ENCODE measurements at places on chromosomes 16 and 17.

DNA sequence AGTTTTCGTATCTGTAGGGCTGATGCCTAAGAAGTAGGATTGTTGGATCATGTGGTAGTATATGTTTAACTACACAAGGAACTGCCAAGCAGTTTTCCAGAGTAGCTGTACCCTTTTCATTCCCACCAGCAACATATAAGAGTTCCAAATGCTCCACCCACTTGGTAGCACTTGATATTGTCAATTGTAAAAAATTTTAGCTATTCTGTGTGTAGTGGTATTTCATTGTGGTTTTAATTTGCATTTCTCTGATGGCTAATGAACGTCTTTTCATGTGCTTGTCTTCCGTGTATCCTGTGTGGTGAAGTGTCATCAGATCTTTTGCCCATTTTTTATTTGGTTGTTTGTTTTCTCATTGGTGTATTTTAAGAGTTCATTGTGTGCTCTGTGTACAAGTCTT lies 69.7 kb downstream of the TANC2 start:
- no peak for DNase-seq

- no peak for DNase-seq
Measured at GRCh38 chr16:1257561-1258224, 1.8 kb downstream of the TPSD1 start.

DNA sequence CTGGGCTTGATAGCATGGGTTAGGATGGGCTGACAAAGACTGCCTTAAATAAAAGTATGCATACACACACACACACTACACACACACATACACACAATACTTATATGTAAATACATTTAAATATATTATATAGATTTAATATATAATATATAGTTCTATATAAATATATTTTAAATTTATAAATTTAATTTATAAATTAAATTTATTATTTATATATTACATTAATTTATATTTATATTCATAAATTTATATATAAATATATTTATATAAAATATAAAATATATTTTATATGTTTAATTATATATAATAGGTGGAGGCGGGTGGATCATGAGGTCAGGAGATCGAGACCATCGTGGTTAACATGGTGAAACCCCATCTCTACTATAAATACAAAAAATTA lies 83.2 kb downstream of the CDH13 start:
- DNase-seq = no peak

DNA sequence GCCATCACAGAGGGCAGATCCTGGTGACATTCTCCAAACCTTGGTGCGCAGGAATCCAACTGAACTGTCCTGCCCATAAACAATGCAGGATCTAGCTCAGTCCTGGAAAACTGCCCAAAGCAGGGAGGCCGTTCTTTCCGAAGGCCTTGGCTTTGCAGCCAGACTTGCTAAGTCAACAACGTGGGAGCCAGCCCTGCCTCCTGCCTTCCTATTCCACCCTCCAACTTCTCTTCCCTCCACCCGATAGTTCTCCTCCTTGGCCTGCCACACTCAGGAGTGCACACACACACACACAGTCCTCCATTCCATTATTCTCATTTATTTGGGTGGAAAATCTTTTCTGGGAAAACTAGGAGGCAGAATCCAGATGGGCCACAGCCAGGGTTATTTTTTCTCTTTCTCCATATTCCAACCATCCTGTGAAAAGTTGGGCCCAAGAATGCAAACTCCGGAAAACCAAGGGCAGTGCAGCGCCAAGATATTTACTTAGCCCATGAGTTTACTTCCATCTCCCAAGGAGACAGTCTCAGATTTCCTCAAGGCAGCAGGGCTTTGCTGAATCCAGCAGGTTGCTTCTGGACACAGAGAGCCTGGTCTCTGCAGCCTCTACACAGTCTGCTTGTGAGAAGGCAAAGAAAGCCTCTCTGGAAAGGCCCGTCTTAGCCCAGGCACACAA lies 15.8 kb downstream of the COPRS start:
- DNase-seq = no peak

DNA sequence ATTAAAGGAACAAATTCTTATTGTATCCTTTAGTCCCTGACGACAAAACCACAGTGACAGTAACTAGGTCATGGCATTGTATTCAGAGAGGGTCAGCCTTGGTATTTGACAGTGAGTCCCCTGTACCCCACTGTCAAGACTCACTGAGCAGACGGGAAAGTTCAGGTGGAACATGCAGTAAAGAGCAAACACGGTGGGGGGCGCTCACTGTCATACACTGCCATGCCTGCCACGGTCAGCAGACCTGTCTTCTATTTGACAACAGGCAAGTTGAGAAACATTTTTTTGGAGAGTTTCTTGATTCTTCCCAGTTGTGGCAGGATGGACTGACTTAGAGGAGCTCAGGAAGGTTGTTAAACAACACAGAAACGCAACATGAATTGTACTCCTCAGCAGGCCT lies 681.6 kb downstream of the KCNJ18 start:
- DNase-seq = no peak

GRCh38 chr16:27177031-27177774 lies 26.1 kb upstream of the KDM8 start:
- DNase-seq = no peak

All from inflammatory macrophage treated with lipopolysaccharide for 4 hours (primary cell).